ENCODE measurements at places on chromosomes 16 and 17.

DNA sequence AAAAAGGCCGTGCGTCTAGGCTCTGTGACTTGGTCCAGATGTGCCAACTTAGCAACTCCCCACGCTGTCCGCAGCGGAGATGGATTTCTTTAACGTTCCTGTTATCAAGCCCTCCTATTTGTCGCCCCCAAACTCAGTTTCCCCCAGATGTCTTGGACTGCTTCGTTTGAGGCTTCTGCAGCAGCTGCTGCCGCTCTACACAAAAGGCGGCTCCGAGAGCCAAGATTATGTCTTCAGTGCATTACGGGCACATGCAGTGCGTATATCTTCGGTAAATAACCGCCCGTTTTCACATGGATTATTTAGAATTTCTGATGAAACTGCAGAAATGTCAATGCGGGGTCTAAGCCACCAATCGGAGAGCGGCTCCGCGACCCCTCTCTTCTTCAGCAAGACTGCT lies 240.6 kb upstream of the ZFHX3 start:
- no peak for DNase-seq

- no peak for DNase-seq
These were observed 8.8 kb upstream of the TMEM238L start for GRCh38 chr17:10812674-10813073.

DNA sequence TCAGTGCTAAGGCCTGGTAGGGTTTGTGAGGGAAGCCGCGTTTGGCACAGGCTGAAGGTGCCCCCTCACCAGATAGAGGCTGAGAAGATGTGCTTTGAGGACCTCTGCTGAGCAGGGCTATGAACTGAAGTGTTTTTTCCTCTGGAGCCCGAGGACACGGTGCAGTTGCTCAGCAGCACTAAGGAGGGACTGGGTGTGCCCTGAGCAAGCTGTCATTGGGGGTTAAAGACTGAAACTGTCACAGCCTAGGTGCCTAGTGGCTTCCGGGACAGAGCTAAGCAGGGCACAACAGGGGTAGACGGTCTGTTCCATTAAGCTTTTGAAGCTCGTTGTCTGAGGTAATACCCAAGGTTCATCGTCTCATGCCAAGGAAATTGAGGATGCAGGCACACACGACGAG lies 24.8 kb upstream of the ASGR2 start:
- DNase-seq = no peak

GRCh38 chr17:63999680-64000531 lies 1.8 kb downstream of the PRR29 start:
- no peak for DNase-seq

GRCh38 chr17:79800325-79801155 lies 3.7 kb upstream of the CBX8 start:
- no peak for DNase-seq

DNA sequence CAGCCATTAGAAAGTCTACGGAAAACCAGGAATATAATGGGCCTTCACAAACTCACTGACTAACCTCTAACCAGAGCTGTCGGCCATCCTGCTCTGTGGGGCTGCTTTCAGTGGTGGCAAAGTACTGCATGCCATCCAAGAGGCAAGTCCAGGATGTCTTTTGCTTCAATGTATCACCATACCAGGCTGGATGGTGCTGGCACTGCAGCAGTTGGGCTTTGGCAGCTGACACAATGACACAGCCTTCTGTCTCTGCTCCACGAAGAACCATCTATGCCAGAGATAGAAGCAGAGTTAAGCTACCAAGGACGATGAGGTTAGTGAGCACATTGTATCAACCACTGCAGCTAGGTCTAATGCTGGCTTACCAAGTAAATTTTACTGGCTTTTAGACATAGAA lies 9.7 kb upstream of the RSKR start:
- no peak for DNase-seq

DNA sequence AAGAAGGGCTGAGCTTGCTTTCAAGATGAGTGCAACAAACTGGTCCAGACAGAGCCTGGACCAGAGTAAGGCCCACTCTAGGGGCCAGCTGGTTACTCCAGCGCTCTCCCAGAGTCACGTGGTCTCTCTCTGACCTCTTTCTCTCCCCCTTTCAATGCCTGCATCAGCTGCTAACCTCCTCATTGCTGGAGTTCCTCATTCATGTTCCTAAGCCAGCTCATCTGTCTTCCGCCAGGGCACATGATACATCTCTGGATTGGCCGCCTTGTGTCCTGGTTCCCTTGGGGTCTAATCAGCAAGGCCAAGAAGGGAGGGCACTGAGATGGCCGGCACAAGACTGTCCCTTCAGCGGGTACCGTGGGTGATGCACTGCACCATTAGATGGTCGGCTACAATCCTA lies 26.9 kb upstream of the ZFP90 start:
- no peak for DNase-seq

- DNase-seq = no peak
These were observed 66.3 kb upstream of the DOC2B start for GRCh38 chr17:247767-248166.

GRCh38 chr16:85395207-85395912 lies 217.8 kb upstream of the GSE1 start:
- no peak for DNase-seq

DNA sequence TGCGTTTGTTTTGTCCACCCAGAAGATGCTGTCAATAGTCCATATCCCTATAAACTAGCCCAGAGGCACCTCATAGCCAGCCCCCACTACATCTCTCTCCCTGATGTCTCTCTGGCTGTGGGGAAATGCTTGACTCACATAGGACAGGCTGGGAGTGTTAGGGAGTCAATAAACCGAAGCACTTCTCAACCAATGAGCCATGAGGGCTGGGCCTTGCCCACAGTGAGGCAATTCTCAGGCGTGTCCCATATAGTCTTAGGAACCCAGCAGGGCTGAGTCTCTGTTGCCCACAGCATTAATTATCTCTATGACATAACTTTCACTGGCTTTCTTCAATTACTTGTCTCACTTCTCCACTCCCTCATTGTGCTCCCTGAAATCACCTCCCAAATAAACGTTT lies 387.3 kb upstream of the CDH11 start:
- DNase-seq = no peak

DNA sequence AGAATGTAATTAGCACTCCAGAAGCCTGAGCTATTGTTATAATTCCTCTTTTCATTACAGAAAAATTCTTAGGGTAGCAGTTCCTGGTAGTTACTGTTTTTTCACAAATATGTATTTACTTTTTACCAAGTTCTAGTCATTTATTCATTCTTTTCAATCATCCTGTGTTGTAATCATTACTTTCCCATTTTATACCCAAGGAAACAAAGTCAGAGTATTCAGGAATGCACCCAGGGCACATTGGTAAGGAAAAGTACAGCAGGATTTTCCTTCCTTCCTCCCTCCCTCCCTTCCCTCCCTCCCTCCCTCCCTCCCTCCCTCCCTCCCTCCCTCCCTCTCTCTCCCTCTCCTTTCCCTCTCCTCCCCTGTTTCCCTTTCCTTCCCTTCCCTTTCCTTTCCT lies 115.9 kb upstream of the RBFOX1 start:
- no peak for DNase-seq

- no peak for DNase-seq
These were observed 5.0 kb downstream of the ICAM2 start for GRCh38 chr17:64015447-64015846.

GRCh38 chr16:53156516-53156915 lies 101.7 kb downstream of the CHD9 start:
- no peak for DNase-seq

DNA sequence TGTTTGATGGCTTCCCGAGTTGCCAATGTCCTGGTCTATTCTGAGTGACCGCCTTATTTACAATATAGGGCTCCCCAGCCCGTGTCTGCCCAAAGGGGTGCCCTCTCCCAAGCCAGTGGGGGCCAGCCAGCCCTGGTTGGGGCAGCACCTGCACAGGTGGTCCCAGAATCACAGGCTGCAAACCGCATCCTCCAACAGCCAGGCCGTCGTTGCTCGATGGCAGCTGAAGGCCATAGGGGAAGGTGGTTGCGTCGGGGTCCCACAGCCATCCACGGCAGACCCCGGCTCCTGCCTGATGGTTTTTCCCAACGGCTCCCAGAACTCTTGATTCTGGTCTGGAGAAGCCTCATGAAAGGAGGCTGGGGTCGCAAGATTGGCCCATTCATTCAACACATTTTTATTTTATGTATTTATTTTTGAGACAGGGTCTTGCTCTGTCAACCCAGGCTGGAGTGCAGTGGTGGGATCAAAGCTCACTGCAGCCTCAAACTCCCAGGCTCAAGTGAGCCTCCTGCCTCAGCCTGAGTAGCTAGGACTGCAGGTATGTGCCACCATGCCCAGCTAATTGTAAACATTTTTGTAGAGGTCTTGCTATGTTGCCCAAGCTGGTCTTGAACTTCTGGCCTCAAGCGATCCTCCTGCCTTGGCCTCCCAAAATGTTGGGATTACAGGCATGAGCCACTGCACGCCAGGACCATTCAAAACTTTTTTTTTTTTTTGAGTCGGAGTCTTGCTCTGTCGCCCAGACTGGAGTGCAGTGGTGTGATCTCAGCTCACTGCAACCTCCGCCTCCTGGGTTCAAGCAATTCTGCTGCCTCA lies 79.0 kb upstream of the TOB1 start:
- no peak for DNase-seq

- DNase-seq = no peak
These were observed 26.6 kb upstream of the SKAP1 start for GRCh38 chr17:48456589-48456988.

GRCh38 chr16:56635441-56635967 lies 3.0 kb upstream of the MT1A start:
- no peak for DNase-seq

GRCh38 chr17:5182597-5183409 lies 8.9 kb downstream of the ZNF594 start:
- no peak for DNase-seq

GRCh38 chr17:41553987-41554680 lies 17.7 kb downstream of the KRT9 start:
- no peak for DNase-seq

DNA sequence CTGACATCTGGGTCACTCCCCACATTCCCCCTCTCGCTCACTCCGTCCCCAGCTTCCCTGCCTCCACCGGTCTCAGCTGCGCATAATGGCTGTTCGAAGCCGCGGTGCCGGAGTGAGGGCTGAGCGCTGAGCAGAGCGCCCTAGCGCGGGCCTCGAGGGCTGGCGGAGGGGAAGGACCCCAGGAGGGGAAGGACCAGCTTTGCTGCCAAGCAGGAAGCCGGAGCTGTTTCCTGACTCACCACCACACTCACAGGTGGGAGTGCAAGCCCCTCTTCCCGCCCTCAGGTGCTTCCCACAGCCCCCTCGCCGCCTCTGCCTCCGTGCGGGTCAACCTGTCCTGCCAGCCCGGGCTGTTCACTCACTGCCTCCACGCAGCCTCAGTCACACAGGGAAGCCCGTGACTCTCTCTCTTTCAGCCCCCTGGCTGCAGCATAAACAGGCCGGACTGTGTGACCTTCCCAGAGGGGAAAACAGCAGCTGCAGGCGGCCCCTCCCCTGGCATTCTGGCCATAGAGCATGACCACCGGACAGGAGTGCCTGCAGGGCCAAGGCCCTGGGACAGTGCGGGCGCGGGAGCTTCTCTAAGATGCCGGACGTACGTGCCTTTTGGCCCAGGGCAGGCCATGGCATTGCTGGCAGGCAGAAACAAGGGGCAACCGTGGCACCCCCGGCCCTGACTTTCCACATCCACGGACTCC lies 23.7 kb downstream of the SLC43A2 start:
- DNase-seq = no peak

DNA sequence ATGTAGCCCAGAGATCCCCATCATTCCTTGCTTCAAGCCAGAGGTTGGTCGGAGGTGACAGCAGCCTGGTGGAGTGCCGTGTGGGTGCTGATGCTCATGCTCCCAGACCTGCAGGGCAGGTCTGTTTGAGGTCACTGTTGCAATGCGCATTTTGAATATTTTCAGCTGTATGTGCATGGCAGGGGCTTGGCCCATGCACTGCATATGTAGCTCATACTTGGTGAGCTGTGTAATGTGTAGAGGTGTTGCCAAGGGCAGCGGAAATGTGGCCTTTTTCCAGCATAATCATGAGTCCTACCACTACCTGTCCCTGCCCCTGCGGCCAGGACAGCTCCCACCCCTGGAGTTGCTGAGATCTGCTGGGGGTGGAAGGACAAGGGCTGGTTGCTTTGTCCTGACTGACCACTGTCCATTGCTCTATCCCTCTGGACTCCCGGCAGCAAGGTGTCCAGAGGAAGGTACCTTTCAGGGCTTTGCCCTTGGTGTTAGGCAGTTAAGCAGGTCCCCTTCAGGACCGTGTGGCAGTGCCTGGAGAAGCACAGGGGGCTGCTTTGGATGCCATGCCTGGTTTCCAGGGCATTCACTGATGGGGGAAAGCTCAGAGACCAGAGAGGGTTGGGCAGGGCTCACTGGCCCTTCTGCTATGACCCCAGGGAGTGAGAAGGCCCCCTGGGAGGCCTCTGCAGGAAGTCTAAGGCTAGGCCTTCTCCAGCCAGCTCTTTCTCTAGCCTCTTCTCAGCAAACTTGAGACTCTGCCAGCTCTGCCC lies 215.2 kb downstream of the NTN1 start:
- DNase-seq = no peak

DNA sequence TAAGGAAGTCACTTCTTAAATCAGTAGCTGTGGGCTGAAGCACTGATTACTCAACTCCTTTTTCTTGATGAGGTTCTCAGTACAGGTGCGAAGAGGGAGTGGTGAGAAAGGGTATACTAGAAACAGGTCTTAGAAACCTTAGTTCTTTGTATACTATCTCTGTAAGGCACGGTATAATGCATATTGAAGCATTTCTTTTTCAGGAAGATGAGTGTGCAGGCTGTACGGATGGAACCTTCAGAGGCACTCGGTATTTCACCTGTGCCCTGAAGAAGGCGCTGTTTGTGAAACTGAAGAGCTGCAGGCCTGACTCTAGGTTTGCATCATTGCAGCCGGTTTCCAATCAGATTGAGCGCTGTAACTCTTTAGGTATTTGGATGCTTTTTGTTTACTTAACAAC lies 39.2 kb downstream of the CYLD start:
- peak; percentile 28 for DNase-seq

GRCh38 chr16:86833136-86833535 lies 254.8 kb downstream of the FOXL1 start:
- DNase-seq = no peak

DNA sequence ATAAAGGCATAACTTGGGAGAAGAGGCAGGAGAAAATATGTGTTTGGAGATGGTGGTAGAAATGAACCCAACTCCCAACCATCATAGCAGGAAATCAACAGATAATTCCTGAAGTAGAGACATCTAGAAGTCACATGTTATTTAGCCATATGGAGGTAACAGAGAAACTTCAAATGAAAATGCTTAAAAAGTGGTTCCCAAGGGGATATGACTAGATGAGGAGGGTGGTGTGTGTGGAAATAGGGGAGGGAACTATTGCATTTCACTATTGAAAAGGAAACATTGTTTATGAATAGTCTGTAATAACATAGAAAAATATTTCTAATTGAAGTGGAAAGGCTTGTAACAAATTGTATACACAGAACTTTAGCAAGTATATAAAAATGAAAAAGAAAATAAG lies 412.0 kb downstream of the SHISA9 start:
- no peak for DNase-seq
